ENCODE measurements at places on chromosomes 5 and 9.

DNA sequence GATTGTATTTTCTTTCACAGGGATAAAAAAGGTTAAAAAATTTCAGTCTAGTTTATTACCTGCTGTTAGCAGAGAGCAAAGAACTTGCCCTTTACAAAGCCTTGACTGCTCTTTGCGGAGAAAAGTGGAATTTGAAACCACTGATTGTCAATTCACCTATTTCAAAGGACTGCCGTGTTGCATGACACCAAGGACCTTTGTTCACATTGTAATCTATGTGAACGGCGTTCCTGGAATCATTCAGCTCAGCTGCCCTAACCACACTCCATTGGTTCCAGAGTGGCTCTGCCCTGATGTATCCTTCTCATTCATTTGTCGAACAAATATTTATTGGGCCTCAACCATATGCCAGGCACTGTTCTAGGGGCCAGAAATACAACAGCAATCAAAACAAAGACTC, 377.5 kb upstream of the RFX3 start:
- no peak for DNase-seq

DNA sequence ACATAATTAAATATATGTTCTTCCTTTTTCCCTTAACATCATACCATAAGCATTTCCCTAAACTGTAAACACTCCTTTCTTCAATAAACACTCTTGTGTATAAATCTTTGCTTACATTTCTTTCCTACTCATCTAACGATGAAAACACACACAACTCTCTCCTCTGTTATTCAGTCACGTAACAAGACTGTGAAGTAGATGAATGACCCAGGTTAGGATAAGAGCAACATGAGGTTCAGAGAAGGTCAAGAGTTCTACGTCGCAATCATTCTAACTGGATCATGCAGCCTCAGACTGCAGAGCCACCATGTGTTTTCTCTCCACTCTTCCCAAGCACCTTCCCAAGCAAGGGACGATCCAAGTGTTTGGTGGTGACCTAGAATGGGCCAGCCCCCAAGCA, 70.5 kb upstream of the SPTLC1 start:
- no peak for DNase-seq

GRCh38 chr9:31355159-31355882, 1029.1 kb upstream of the ACO1 start:
- DNase-seq, result no peak

- no peak for DNase-seq
These were observed 20.3 kb downstream of the EXOC3 start for GRCh38 chr5:463301-463700.

GRCh38 chr5:177510567-177511053, 984 bp upstream of the DOK3 start:
- DNase-seq, result no peak

DNA sequence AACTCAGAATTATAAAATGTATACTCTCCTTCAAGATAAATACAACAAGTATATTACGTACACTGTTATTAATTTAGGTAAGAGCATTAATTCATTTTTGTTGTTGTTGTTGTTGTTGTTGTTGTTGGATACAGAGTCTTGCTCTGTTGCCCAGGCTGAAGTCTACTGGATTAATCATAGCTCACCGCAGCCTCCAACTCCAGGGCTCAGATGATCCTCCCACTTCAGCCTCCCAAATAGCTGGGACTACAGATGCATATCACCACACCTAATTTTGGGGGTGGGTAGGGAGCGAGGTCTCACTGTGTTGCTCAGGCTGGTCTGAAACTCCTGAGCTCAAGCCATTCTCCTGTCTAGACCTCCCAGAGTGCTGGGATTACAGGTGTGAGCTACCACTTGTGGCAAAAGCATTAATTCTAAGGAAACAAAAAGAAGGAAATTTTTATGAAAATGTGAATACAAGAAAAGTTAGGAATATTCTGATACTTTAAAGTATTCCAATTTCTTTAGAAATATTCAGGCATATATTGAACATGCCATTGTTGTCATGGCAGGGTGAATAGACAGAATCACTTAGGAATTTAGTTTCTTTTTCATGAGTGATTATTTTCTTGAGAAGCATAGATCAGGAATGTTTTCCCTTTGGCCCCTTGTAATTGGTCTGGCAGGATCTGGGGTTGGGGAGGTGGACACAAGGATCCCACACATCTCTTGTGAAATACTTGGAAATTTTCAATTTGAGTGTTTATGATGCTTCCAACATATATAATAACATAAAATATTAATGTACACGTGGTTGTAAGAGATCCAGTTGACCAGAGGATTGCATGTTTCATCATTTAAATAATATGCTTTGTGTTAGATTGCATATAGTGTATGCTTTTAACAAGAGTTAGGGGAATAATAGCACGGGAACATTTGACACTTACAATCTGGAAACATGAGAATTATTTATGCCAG, 263.6 kb downstream of the FANCC start:
- DNase-seq, result no peak

- peak; percentile 53 for DNase-seq
These were observed 168.6 kb downstream of the MPDZ start for GRCh38 chr9:13110766-13111417.

DNA sequence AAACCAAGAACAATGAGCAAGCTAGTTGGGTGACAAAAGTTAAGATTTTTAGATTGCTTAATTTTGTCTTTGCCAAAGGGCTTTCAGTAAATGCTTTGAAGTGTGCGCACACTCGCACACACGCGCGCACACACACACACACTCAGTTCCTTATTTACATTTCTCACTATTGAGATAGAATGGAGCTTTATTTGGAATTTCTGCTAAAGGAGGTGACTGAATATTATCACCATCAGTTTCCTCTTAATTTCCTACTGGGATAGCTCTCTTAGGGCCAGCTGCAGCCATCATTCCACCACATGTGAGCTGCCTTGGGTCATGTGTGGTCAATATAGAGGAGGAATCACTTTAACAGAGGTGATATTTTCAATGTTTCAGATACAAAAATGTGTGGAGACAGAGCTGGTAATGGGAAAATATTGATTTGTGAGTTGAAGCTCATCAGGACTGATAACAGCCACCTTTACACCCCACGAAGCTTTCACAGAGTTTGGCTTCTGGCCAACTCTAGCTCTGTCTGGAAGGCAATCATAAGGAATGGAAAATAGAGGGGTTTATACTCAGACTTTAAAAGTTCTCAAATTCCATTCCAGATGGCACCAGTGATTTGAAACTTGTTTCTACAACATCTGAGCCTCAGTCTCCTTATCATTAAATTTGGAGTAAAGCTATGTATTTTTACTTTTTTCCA, 99.9 kb downstream of the MACIR start:
- no peak for DNase-seq

All from GM04504 (cell line).